Large intestine (tissue), 12 donors: ENCODE measurements at places on chromosomes 5 and 9. TPM values are rescaled to one million over a fixed set of nuclear protein-coding genes. Genes with fewer than 3 reads are reported as not detected.

DNA sequence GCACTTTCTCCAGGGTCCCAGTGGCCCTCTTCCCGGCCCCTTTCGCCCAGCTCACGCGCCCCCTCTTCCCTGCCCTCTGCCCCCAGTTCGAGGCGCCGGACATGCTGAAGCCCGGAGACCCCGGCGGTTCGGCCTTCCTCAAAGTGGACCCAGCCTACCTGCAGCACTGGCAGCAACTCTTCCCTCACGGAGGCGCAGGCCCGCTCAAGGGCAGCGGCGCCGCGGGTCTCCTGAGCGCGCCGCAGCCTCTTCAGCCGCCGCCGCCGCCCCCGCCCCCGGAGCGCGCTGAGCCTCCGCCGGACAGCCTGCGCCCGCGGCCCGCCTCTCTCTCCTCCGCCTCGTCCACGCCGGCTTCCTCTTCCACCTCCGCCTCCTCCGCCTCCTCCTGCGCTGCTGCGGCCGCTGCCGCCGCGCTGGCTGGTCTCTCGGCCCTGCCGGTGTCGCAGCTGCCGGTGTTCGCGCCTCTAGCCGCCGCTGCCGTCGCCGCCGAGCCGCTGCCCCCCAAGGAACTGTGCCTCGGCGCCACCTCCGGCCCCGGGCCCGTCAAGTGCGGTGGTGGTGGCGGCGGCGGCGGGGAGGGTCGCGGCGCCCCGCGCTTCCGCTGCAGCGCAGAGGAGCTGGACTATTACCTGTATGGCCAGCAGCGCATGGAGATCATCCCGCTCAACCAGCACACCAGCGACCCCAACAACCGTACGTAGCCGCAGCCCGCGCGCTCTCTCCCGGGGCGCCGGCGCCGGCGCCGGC, 1.0 kb downstream of the PRDM6 start:
- no peak for DNase-seq

DNA sequence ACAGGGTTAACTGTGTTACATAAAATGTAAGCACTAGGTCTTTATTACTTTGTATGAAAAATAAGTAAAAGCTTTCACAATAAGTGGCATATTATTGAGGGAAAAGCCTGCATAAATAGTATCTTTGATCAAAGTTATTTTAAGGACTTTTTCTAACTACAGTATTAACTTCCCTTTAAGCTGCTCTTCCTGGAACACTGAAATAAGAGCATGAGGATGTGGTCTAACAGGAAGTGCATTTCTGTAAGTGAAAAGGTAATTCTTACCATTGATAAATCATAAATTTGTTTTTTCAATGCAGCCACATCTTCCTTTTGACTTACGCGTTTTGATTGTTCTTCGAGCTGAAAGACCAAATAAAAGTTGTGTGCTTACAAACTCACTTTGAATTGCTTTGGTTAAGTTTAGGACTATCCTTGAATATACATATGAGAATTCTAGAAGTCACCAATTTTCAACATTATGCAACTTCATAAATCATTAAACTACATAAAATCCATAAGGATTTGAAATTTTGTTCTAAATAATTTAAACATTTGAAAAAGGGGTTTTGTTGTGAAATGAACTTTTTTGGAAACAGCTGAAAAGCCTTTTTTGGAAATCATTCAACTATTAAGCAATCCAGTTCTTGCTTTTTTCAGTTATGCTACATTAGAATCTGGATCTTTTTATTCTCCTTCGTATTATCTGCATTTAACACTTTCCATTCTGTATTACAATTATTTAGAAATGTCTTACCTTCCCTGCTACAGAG, 50.6 kb downstream of the RASEF start:
- DNase-seq: no peak

DNA sequence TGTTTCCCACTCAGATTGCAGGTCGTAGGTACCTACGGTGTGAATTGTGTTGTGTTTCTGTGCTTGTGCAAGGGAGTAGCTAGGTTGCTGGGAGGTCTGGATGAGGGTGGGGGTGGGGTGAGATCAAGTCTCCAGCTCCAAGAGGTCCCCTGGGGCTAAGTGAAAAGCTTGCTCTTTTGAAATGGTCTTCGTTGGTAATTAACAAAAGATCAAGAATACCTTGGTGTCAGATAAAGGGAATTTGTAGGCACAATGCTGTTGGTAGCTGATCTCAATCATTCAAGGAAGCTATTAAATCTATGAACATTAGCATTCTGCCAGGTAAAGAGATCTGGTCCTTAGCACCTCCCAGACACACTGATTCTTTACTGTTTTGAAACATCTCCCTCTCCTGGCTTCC, 928 bp upstream of the PCDHGC4 start:
- DNase-seq: no peak

GRCh38 chr5:173029499-173029921, 26.6 kb upstream of the CREBRF start:
- no peak for DNase-seq

DNA sequence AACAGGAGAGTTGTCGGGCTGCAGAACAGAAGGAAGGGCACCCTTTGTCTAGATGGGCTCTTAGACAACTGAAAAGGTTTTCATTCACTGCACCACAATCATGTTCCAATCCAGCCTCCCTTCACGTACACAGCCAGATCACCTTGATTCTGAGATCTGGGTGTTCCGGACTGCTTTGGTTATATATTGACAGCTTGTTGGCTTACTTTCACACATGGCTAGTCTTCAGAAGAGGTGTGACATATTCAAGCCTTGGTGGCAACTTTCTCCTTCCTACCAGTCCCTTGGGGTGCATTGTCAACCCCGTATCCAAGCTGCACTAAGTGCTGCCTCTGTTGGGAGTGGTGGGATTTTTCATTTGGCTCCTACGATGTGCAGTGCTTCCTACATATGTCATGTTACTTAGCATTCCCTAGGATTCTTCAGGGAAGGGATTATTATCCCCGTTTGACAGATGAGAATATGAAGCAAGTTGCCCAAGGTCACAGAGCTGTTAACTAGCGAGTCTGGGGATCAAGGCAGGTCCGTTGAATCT, 100.6 kb downstream of the LIFR start:
- DNase-seq: no peak

DNA sequence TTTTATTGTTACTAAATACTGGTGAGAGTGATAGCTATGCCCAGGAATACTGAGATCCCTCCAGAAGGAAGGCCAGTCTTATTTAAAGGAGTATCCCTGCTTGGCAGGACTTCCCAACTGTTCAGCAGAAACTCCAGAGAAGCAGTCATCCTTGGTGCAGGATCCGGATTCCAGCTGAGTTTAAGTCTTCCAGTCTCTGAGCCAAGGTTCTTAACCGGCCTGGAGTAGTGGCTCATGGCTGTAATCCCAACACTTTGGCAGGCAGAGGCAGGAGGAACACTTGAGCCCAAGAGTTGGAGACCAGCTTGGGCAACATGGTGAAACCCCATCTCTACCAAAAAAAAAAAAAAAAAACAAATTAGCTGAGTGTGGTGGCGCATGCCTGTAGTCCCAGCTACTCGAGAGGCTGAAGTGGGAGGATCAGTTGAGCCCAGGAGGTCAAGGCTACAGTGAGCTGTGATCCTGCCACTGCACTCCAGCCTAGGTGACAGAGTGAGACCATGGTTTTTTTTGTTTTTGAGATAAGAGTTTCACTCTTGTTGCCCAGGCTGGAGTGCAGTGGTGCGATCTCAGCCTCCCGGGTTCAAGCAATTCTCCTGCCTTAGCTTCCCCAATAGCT, 7.6 kb downstream of the NAIF1 start:
- DNase-seq: no peak

GRCh38 chr5:115775999-115776398, 40.5 kb downstream of the CDO1 start:
- DNase-seq: no peak

GRCh38 chr9:70060883-70061507, 17.3 kb downstream of the MAMDC2 start:
- DNase-seq: no peak

- DNase-seq: no peak
Measured at GRCh38 chr9:107513464-107514100, 24.0 kb upstream of the KLF4 start.

ATP10B gene
- polyA plus RNA-seq: 35.6 TPM

ADAM19 gene
- polyA plus RNA-seq: 13.6 TPM
